Activated CD4-positive, alpha-beta memory T cell treated with anti-CD3 and anti-CD28 coated beads, Interleukin-2, amount 10 ng/mL, durations not matched to agents 7 days and 5 days (primary cell): ENCODE measurements at places on chromosomes 7 and 10. TPM values are rescaled to one million over a fixed set of nuclear protein-coding genes. Genes with fewer than 3 reads are reported as not detected.

- no peak for DNase-seq
Observed at GRCh38 chr10:127619546-127620325, 70.6 kb downstream of the NPS start.

GRCh38 chr10:55641601-55642000 lies 719.5 kb downstream of the ZWINT start:
- no peak for DNase-seq

GRCh38 chr7:134985894-134986362 lies 380 bp upstream of the AGBL3 start:
- DNase-seq: no peak

Gene RBP3
- not detected for total RNA-seq
